ENCODE measurements at places on chromosomes 11 and 22.

DNA sequence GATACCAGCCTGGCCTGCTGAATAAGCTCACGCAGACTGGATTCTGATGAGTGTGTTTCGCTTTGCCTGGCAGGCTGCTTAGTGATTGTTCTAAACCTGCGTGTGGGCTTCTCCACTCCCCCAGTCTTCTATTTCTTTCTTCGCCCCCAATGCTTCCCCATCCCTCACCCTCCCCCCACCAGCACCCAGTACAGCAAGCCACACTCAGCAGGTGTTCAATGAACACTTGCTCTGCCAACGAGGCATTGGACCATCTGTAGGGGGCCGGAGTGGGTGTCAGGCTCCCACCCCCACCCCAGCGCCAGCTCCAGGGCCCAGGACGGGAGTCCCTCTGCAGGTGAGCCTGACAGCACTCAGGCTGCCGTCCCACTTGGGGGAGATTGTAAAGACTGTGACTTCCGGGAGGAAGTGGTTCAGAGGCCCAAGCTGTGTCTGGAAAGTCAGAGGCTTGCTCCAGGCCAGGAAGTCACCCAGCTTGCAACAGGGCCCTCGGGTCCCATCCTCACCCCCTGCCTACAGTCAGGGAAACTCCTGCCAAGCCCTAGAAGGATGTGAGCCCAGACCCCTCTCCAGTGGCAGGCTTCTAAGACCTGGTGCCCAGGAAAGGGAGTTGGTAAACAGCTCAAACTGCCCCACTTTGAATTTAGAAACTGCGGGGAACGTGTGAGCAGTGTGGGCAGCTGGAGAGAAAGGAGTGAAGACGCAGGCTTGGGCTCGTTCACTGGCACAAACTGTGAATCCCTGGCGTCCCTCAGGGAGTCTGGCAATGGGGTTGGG, 66.3 kb upstream of the PRDM11 start:
- no peak for DNase-seq

- DNase-seq = no peak
Observed at GRCh38 chr22:26835929-26836528, 178.6 kb downstream of the MIAT start.

DNA sequence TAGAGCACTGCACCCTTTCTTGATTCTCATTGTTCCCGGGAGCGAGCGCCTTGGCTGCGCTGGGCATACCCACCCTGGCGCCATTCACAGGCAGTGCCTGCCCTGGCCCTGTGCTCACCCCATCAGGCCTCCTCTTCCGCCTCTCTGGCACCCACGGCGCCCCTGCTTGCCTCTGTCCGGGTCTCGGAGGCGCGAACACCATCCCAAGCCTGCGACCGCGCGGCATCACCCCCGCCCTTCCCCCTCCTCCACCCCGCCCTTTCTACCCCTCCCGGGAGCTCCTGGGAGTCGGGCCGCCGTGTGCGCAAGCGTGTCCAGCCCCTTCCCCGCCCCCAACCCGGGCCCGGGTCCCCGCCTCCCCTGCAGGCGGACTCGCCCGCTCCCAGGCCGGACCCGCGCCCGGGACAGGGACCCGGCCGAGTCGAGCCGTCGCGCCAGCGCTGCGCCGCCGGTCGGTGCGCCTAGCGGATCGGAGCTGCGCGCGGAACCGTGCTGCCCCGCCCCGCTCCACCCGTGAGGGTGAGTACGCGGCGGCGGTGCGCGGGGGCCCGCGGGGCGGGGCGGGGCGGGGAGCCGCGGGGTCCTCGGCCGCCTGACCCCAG, at the start of gene ST3GAL4:
Gene ST3GAL4 (plus strand): TSS at position 363 of the 602 bp plus-strand sequence. CDS start 50,470 bp downstream, outside the sequence.
- DNase-seq = peak; percentile 70

GRCh38 chr11:130029137-130029536, 26.5 kb upstream of the PRDM10 start:
- no peak for DNase-seq

DNA sequence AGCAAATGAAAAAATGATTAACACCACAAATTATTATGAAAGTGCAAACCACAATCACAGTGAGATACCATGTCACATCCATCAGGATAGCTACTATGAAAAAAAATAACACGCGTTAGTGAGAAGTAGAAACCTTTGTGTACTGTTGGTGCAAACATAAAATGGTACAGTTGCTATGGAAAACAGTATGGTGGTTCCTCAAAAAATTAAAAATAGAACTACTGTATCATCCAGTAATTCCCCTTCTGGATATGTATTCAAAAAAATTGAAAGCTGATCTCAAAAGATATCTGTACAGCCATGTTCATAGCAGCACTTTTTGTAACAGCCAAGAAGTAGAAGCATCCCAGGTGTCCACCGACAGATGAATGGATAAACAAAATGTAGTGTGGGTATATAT, 43.4 kb downstream of the CCDC81 start:
- no peak for DNase-seq

GRCh38 chr22:41146573-41146972, 54.2 kb downstream of the EP300 start:
- DNase-seq = no peak

DNA sequence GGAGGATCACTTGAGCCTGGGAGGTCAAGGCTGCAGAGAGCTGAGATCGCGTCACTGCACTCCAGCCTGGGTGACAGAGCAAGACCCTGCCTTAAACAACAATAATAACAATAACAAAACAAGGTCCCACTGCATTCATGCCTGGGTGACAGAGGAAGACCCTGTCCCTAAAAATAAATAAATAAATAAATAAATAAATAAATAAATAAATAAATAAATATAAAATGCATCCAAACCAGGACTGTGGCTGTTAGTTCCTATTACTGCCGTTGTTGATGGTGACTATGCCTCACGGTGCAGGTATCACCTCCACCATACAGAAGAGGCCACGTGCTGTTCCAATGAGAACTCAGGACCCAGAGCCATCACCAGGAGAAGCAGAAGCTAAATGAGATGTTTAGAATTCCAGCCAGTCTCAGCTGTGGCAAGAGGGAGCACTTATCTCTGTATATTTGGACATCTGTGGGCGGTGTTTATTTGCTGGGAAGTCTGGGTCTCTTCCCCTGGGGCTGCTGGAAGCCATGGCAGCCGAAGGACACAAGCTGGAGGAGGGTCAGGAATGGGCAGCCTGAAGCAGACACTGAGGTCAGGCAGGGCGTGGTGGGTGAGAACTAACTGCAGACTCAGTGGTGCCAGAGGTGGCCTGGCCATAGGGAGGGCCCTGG, 21.6 kb downstream of the C11orf86 start:
- DNase-seq = no peak

GRCh38 chr11:9747229-9747628, 83.4 kb downstream of the SWAP70 start:
- DNase-seq = no peak

- no peak for DNase-seq
Observed at GRCh38 chr11:128845334-128845780, 21.7 kb downstream of the KCNJ1 start.

GRCh38 chr11:119432484-119433357, 9.7 kb upstream of the THY1 start:
- DNase-seq = no peak

DNA sequence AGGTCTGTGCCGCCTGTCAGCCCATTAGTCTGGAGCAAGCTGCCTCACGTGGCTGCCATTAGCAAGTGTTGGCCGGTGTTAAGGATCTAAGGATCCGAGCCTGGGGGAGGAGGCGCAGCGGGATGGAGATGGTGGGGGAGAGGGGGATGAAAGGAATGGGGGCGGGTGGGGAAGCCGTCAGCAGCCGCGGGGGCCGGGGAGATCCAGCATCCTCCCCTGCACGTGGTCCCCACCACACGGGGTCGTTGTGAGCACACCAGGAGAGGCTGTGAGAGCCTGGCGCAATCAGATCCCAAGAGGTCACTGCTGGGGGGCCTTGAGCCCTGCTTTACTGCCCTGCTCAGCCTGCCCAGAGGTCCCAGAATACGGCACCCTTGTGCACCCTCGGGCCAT, 7.3 kb downstream of the CABP7 start:
- peak; percentile 66 for DNase-seq

DNA sequence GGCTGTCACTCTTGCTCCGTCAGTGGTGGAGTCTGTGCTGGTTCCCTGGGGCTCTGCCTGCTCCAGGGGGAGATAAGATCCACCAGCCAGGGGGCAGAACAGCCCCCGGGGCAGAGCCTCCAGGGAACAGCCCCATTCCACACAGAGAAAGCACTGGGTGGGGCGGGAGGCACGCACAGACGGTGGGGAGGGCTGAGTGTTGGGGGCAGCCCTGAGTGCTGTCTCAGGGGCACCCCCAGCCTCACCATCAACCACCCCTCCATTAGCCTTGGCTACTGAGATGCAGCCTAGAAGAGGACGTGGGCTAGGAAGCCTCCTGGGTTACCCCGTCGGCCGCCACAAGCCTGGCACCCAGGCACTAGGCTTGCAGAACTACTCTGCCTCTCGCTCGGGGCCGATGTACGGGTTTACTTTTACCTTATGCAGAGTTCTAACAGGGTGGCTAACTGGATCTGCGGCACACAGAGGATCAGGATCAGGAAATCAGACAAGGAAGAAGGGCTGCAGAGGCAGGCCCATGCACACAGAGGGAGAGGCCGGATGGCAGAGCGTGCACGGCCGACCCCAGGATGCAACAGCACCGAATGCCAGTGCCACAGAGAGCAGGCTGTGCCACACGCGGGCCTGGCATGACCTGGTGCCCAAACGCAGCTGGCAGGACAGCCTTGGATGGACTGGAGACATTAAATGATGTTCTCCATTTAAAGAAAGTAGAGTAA, 140.5 kb downstream of the CTTN start:
- DNase-seq = no peak

DNA sequence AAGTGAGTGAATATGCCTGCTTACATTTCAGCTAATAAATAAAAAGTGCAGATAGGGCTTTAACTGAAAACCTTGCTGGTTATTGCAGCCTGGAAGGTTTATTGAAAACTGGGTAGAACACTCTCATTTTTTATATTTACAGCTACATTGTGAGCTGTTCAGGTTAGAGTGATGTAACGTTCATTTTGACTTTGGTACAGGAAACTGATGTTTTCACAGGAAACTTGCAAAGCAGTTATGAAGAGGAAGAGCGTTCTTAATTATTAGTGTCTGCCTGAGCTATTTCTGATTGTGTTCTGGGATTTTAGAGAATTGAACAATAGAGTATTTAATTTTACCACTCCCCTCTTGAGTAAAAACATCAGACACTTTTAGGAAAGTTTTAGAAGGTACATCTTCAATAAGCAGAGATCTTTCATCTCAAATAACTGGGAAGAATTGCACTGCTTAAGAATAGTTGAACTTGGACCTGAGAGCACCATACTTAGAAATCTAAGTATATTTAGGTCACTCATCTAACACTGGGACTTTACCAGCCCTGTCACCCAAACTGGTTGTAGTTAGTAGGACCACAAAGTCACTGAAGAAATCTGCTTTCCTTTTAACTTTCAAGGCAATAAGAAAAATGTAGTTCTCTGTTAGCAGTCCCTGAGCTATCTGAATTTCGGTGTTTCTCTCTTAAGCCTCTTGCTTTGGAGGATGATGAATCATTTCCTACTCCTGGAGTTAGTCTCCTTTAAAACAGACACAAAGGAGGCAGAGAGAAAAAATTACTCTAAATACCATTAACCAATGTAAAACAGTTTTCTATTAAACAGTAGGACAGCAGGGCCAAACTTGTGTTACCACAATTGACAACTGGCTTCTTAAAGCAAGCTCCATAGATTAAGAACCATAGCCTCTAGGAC, 128.6 kb upstream of the DDI1 start:
- no peak for DNase-seq

- DNase-seq = no peak
Observed at GRCh38 chr11:43245466-43245865, 66.3 kb upstream of the API5 start.

GRCh38 chr22:30206944-30207343, 39.6 kb downstream of the LIF start:
- no peak for DNase-seq

DNA sequence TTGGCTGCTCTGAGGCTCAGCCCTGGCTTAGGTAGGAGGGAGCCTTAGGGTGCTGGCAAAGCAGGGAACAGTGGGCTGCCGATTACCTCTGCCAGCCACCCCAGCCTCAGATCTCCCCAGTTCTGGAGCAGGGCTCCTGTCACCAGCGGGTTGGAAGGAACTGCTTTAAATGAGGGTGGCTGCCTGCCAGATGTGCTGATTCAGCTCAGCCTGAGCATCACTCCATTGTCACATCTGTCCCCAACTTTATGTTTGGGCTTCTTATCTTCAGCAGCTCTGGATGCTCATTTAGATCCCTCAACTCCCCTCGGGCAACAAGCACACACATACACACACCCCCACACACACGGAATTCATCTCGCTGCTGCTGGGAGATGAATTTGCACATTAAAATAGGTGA, 16.9 kb upstream of the ANKK1 start:
- no peak for DNase-seq

DNA sequence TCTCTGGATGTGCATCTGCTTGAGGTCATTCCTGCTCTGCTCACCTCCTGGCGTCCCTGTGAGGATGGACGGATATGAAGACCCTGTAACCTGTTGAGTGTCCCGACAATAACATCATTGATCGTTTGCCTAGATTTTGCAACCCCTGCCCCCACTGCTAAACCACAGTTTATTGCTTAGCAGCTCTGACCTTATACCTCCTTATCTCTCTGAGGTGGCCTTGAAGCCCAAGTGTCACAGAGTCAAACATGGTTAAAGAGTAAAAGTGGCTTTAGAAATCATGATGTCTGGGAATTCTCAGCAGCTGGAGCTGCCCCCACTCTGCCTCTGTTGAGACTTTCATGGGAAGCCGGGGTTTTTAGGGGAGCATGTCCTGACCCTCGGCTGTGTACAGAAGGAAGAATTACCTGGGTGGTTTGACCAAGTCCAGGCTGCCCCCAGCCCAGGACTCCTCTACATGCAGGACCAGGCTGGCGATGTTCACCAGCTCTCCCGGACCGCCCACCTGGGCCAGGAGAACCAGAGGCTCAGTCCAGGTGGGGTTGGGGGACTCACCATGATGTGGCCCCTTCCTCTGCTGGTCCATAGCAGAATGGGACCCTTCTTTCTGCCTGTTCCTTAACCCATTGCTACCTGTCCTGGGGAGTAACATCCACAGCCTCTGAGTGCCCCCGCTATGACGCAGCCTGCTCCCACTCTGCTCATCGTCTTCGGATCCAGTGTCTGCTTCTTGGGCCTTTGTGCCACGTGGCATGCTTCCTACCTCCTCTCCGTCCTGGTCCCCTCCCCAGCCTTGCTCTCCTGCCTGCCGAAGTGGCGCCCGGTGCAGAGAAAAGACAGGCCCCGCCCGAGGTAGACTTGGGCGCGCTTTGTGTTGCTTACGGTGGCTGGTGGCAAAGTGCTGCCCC, 33.4 kb upstream of the FTH1 start:
- DNase-seq = no peak
